ENCODE measurements at places on chromosomes 13 and 19.

DNA sequence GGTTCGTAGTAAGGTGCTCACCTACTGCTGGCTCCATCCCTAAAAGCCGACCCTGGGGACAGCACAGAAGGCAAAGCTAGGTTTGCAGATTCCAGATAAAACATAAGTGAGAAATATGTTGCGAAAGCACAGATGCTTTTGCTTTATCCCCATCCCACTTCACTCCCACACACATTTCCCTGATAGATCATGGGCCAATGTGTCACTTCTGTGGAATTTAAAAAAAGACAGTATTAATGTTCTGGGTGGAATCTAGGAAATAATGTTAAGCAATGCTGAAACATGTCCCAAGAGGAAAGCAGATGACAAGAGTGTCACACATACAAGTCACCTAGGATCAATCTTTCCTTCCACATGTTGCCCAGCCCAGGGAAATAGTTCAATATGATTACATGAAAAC is 661.0 kb upstream of the MIR17HG start:
- no peak overlapping the region for H3K4me3 ChIP-seq
- DNase-seq: no peak
- no peaks in the 10 kb centered on the region for H3K27me3 ChIP-seq
- no peak overlapping the region for H3K27ac ChIP-seq
- H3K4me1 ChIP-seq: no peaks in the 10 kb centered on the region
- no peaks in the 10 kb centered on the region for H3K36me3 ChIP-seq

DNA sequence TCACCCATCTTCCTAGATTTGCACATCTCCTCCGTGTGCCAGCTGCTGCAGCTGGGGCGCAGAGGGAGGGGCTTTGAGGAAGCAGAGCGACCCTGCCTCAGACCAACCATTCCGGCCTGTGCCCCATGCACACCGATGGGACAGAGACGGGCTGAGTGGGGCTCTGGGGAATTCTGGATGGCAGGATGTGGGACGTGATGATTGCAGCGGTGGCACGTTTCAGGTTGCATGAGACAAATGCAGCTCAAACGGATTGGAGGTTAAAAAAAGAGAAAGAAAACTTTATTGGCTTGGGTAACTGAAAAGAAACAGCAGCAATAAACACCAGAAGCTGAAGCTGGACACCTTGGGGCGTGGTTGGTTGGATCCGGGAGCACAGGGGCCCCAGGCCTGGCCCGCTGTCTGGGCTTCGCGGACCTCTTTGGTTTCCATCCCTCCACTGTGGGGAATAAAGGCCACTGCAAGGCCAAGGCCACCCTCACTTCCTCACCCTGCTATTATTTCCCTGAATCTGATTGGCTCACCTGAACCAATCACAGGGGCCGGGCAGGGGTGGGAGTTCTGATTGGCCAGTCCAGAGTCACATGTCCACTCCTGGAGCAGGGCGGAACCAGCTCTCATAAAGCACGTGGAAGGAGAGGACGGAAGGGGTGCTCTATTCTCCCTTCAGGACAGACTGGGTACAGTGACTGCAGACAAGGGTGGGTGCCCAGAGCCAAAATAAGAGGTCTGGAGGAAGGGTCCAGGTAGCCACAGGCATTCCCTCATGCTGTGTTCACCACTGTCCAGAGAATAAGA is 6.1 kb upstream of the ZNF787 start:
- H3K27ac ChIP-seq: no peak overlapping the region
- H3K27me3 ChIP-seq: no peaks in the 10 kb centered on the region
- no peak for DNase-seq
- H3K4me1 ChIP-seq: peaks cover 2% of the 10 kb centered on the region
- no peak overlapping the region for H3K4me3 ChIP-seq
- no peaks in the 10 kb centered on the region for H3K36me3 ChIP-seq

DNA sequence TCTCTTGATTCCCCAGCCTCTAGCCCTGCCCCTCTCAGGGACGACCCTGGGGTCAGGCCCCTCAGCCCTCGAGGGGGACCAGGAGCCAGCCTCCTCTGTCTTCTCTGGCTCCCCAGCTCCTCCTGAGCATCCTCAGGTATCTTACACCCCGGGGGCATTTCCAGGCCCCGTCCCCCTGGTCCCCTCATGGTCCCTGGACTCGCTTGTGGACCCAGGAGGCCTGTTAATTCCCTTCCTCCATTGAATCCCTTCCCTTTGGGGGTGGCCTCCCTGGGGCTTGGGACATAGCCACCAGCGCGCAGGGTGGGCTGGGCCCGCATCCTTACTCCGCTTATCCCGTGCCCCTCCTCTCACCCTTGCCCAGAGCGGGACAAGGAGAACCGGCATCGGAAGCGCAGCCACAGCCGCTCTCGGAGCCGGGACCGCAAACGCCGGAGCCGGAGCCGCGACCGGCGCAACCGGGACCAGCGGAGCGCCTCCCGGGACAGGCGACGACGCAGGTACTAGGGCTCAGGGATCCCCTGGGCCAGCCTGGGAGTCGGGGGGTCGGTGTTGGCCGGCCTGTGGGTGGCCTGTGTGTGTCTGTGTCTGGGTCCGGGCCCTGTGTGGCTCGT is 4.1 kb downstream of the U2AF2 start:
- DNase-seq: no peak
- H3K27ac ChIP-seq: no peak overlapping the region
- no peaks in the 10 kb centered on the region for H3K27me3 ChIP-seq
- H3K36me3 ChIP-seq: peaks cover 76% of the 10 kb centered on the region
- H3K4me1 ChIP-seq: peaks cover 51% of the 10 kb centered on the region

DNA sequence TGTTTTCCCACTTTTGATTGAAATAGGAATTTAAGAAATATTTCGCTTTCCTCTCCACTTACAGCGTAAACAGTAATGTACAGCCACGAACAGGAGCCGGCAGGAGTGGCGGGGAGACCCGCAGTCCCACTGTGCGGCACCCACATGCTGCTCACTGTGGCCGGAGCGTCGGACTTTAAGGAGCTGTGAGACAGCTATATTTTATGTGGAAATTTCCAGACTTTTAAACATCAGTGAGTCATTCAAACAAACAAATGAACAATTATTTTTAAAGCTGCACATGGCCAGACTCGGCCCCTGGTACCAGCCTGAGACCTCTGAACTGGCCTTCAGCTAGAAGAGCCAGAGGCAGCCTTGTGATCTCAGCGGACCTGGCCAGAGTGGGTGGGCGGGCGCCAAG is 52.5 kb downstream of the CRYL1 start:
- H3K36me3 ChIP-seq: no peaks in the 10 kb centered on the region
- peaks cover 27% of the 10 kb centered on the region for H3K4me1 ChIP-seq
- no peak for DNase-seq
- no peaks in the 10 kb centered on the region for H3K27me3 ChIP-seq
- no peak overlapping the region for H3K4me3 ChIP-seq

DNA sequence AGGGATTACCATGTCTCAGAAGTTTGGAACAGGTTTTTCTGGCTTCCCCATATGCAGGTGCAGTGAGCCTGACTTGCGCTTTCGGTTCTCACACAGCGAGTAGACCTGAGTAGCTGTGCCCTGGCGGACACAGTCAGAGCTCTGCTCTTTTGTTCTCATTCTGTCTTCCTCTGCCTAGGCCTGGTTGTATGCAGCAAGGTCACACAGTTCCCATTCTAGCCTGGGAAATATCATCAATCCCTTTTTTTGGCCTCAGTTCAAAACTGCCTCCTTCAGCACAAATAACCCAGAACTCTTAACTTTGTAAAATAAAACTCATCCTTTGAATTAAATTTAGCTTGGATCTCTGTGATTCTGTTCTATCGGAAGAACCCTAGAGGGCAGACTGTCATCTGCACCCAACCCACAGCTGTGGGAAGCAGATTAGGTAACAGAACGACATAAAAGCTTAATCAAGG is 10.2 kb downstream of the OXGR1 start:
- no peaks in the 10 kb centered on the region for H3K36me3 ChIP-seq
- no peak overlapping the region for H3K27ac ChIP-seq
- no peak for DNase-seq
- no peaks in the 10 kb centered on the region for H3K4me1 ChIP-seq

DNA sequence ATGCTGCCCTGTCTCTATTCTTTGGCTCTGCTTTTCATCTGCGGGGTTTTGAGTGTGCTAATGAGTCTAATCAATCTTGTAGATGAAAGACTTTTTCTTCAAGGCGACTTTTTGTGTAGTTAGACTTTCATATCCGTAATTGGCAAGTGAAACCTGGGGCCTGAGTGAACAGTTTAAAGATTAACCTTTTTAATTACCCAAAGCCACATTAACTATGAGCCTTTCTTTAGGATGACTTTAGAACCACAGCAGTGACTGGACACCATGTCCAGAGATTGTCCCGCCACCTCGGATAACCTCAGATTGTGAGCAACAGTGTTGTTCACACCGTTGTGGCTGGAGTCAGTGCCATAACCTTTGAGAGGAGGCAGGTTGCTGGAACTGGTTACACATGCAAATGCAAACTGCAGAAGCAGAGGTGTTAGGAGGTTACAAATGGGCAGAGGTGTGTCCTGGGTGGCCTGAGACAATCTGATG is 58.7 kb downstream of the SIAH3 start:
- H3K4me1 ChIP-seq: no peaks in the 10 kb centered on the region
- H3K36me3 ChIP-seq: no peaks in the 10 kb centered on the region
- H3K27ac ChIP-seq: no peak overlapping the region
- DNase-seq: no peak

GRCh38 chr13:112062571-112063570 is 4.1 kb upstream of the SOX1 start:
- no peak overlapping the region for H3K4me3 ChIP-seq
- no peak for DNase-seq
- H3K27ac ChIP-seq: no peak overlapping the region
- peaks cover 9% of the 10 kb centered on the region for H3K4me1 ChIP-seq
- no peaks in the 10 kb centered on the region for H3K36me3 ChIP-seq
- H3K27me3 ChIP-seq: peaks cover 62% of the 10 kb centered on the region

DNA sequence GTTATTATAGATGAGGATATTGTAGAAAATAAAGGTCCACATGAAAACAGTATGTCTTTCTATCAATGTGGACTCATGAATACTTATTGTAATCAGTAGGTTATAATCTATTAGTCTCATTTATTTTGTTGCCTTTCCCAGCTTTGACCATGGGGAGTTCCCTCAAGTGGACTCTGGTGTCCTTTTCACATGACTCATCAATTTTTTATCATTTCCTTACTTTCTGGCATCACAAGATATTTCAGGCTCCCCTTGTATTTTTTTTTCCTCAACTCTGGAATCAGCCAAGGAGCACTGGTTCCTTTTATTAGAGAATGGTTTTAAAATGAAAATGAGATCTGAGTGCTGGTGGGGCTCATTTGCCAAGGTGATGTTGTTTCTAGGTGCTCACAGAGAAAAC is 63.4 kb upstream of the DIAPH3 start:
- DNase-seq: no peak
- no peak overlapping the region for H3K27ac ChIP-seq
- H3K4me1 ChIP-seq: no peaks in the 10 kb centered on the region
- no peaks in the 10 kb centered on the region for H3K36me3 ChIP-seq

- H3K4me1 ChIP-seq: no peaks in the 10 kb centered on the region
- H3K27me3 ChIP-seq: no peaks in the 10 kb centered on the region
- DNase-seq: no peak
- H3K4me3 ChIP-seq: no peak overlapping the region
These were observed 265.7 kb downstream of the ABCC4 start for GRCh38 chr13:95035311-95036109.
